Right lung (tissue), 10 donors: ENCODE measurements at places on chromosomes 3 and 15. TPM values are rescaled to one million over a fixed set of nuclear protein-coding genes. Genes with fewer than 3 reads are reported as not detected.

MOBP gene
- 0.24 TPM for polyA plus RNA-seq

GRCh38 chr15:55108858-55109518, 87.8 kb downstream of the RSL24D1 start:
- DNase-seq = peak; percentile 46

- DNase-seq = peak; percentile 36
Measured at GRCh38 chr15:89912145-89912673, 543 bp downstream of the ARPIN start.

- peak; percentile 6 for DNase-seq
Measured at GRCh38 chr3:159929171-159930141, 59.2 kb upstream of the IL12A start.

- DNase-seq = no peak
Measured at GRCh38 chr15:51263726-51264125, 74.7 kb downstream of the CYP19A1 start.

IGSF10 gene
- 34.3 TPM for polyA plus RNA-seq

DNA sequence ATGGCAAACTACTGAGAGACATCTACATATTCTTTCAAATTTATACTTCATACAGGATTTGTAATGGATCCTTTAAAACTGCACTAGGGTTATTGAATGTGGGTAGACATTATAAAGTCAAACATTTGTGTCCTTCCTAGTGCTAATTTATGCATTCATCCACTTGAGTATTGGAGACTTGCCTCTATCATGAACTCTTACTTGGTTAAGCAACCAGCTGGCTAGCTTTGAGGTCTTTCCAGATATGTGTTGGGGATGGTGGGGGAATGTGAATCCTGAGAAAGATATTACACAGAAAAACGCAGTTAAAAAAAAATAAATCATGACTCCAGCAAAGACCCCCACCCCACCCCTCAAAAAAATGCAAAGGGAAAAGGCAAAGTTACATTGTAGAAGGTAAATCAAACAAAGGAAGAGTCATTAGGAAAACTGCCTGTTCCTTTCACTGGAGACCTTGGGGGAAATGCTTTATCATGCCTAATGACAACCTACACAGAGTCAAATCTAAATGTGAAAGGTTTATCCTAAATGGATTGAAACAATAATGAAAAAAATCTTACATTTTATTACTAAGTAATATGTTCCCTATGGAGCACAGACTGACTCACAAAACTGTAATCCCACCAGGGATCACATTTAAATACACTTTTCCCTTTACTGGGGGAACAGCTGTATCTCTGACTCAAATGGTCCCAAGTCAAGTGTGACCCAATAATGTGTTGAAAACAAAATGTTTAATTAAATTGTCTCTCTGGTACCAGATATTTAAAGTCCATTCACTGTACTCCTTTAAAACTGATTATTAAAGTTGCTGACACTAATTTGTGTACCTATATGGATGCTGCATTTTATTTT, 522.3 kb downstream of the ROBO1 start:
- DNase-seq = no peak

GRCh38 chr15:54577476-54578250, 599.4 kb downstream of the UNC13C start:
- DNase-seq = no peak

DNA sequence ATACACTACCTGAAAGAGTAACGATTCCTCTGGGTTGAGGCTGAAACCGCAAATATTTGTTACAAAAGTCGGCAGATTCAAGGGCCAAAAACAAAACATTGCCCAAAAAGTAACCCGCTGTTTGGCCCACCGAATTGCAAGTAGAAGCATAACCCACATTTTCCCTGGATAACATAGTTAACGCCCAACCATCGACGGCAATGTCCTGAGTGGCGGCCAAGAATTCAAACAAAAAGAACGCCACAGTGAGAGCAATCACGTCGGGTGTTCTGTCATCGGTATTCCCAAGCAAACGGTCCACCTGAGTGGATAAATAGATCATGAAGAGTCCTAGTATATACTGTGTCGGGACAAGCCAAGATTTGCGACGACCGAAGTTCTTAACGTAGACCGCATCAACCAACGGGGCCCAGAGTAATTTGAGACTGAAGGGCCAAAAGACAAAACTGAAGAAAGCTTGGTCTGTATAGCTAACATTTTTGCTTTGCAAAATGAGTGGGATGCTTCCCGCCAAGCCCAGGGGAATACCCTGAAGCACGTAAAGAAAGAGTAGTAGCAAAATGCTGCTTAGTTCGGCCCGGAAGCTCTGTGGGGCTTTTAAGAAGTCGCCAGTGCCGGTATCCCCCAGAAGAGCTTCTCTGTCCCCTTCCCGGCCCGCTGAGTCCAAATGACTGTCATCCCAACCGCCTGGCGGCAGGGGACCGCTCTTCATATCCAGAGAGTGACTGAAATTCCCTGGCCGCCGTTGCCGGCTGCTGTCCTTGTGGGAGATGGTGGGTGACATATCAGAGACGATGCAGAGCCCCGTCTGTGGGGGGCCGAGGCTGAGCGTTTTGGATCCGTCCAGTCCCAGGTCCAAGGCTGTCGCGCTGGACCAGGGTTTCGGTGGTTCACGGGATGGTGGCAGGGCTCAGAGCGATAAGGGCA, 750 bp downstream of the SLC33A1 start:
- DNase-seq = no peak

DNA sequence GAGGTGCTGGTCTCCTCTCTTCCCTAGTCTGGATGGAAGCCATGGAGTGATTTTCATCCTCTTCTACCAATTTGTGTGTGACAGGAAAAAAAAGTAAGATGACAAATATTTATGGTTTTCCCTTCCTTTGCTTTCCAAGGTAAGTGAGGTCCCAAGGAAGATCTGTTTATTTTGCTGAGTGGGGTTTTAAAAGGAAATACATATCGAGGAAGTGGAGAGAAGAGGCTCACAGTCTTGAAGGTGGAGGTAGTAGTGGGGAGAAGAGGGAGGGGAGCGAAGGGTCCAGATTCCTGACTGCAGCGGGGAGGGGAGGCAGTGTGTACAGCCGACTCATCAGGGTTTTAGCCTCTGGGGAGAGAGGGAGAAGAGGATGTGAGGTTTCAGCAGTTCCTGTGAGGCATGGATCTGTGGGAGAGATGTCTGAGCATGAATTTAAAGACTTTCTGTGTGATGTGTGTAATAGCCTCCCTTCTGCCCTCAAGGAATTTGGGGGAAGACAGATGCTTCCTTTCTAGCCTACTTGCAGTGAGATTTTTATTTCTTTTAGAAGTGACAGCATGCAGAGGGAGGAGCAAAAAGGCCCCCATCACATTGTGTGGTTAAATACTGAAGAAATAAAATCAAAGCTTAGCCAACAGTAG, 272.4 kb downstream of the THRB start:
- no peak for DNase-seq

DNA sequence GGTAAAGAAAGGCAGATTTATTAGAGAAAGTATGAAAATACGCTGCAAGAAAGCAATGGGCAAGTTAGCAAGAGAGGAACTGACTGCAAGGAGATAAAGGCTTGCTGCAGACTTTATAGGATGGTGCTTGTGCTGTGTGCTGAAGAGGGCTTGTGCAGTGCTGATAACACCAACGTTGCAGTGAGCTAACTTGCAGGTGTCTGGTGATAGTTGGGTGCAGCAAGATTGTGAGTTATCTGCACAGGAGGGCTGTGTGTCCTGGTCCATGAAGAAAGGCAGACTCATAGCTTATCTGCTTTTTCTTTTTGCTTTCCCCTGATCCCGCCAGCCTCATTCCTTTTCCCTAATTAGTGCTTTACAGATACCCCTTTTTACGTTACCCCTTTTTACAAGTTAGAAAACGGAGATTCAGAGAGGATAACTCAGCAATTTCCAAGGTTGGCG, 58.0 kb upstream of the ZNF148 start:
- DNase-seq = no peak

- DNase-seq = no peak
Measured at GRCh38 chr3:153129866-153130265, 32.2 kb upstream of the RAP2B start.
